Activated naive CD4-positive, alpha-beta T cell treated with Interleukin-2 at 50 U/mL for 16 hours (primary cell): ENCODE measurements at places on chromosomes 5 and 9.

DNA sequence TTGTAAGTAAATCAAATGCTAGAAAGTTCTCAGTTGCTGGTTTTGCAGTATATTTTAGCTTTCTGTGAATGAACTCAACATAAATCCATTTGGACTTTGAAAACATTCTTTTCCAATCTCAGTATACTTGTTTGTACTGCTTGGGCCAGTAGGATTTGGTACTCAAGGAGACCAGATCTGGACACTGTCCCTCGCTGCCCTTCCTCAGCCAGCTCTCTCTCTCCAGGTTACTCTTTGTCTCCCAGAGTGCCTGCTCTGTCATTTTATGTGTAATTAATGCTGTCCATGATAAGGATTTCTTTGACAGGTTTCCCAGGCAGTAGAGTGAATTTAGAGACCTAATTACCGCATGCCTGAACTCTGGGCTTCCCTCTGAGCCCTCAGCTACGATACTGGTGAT lies 344.6 kb upstream of the SGCD start:
- DNase-seq, result no peak

- DNase-seq, result no peak
Observed at GRCh38 chr5:95445995-95446394, 54.8 kb downstream of the FAM81B start.

DNA sequence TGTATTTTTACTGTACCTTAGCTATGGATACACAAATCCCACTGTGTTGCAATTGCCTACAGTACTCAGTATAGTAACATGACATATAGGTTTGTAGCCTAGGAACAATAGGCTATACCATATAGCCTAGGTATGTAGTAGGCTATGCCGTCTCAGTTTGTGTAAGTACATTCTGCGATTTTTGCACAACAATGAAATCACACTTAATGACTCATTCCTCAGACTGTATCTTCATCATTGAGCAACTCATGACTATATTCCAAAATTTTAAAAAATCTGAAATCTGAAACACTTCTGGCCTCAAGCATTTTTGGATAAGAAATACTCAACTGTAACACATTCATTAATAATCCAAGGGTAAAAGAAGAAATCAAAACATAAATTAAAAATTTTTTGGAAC lies 666.8 kb upstream of the GRAMD2B start:
- DNase-seq, result no peak

DNA sequence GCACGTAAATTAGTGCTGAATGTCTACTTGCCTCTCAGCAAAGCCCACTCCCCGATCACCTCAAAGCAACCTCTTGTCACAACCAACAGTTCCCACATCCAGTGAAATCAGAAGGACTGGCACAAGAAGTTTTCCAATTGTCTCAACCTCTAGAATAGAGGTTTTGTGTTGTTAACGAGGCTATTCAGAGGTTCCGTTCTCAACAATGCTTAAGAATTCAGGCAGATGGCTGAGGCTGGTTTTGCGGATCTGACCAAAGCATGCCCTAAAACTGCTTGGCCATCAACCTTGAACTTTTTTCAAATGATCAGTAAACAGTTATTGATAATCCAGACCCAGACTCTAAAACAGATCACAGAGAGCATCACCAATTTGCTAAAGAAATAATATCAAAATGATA lies 52.9 kb downstream of the MAPKAP1 start:
- DNase-seq, result no peak

- DNase-seq, result no peak
Observed at GRCh38 chr9:129183495-129184218, 5.6 kb upstream of the IER5L start.

- DNase-seq, result no peak
Observed at GRCh38 chr9:126001581-126002225, 254.5 kb downstream of the PBX3 start.

- no peak for DNase-seq
Observed at GRCh38 chr5:77847814-77848290, 71.7 kb upstream of the TBCA start.

DNA sequence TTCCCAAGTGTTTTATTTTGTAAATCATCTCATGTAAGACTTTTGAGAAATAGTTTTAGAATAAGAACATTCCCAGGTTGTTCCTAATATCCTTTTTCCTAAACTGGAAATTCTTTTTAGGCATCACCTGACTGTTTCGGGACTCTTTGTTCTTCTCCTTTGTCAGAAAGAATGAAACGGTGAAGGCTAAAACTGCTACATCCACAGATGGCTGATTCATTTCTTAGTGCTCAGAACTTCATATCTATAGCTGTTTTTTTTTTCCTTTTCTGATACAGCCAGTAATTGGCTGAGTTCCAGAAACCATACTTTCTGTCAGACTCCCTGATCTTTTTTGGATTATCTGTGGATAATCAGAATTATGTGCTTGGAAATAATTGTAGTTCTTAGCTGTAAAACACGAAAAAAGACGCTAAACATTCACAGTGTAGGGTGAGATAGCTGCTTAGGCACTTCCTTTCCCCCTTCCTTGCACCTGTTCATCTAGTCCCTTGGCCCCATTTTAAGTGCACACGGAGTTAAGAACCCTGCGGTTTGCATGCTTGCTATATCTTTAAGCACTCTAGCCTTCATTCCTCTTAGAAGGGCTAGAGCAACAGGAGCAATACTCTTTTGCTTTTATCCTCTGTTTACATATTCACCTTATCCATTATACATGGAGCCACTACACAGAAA lies 283.9 kb downstream of the PJA2 start:
- no peak for DNase-seq

GRCh38 chr5:126911986-126912385 lies 118.4 kb downstream of the MARCHF3 start:
- DNase-seq, result no peak

- no peak for DNase-seq
Observed at GRCh38 chr5:89755024-89755423, 654.5 kb downstream of the CETN3 start.

- DNase-seq, result no peak
Observed at GRCh38 chr5:66738136-66738535, 141.9 kb downstream of the MAST4 start.

DNA sequence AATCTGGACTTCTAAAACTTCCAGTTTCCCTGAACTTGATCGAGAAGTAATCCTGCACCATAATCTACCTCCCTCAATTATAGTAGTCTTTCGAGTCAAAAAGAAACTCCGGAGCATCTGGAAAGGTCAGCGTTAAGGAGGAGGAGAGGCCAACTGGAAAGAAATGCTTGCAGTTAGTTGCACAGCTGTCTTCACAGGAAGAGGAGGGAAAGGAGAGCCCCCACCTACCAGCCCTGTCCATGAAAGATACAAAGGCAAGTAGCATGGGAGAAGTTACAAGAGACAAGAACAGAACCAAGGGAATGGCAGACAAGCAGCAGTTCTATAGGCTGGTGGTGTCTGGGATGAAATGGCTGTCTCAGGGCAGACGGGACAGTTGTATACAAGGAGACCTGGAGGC lies 170.6 kb downstream of the RAB3C start:
- DNase-seq, result no peak

DNA sequence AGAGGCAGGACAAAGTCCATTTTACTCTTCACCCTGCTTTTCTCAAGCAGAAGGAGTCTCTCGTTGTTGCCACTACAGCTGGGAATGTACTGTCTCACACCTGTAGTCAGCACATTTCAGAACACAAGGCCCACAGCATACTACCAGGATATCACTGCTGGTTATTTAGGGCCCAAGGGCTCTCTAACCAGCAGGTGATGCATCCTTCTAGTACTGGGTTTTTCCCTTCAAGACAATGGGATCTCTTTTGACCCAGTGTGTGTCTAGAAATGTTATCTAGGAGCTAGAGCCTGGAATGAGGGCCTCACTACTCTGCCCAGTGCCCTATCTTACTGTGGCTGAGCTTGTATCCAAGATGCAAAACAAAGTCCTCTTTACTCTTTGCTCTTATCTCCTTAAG lies 235.1 kb upstream of the PRR16 start:
- no peak for DNase-seq

DNA sequence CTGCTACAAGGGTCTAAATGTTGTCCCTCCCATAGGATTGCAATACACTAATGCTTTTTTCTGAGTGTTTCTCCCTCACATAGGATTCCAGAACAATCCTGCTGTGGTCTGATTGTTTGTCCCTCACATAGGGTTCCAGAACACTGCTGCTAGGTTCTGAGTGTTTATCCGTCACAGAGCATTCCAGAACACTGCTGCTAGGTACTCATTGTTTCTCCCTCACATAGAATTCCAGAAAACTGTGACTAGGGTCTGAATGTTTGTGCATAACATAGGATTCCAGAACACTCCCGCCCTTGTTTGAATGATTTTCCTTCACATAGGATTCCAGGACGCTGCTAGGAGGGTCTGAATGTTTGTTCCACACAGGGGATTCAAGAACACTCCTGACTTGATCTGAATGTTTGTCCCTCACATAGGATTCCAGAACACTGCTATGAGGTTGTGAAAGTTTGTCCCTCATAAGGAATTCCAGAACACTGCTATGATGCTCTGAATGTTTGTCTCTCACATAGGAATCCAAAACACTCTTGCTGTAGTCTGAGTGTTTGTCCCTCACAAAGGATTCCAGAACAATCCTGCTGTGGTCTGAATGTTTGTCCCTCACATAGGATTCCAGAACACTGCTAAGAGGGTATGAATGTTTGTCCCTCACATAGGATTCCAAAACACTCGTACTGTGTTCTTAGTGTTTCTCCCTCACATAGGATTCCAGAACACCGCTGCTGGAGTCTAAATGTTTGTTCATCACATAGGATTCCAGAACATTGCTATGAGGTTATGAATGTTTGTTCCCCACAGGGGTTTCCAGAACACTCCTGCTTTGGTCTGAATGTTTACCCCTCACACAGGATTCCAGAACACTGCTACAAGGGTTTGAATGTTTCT lies 213.5 kb downstream of the FOXD4L6 start:
- no peak for DNase-seq

- no peak for DNase-seq
Observed at GRCh38 chr9:87525546-87526303, 28.1 kb downstream of the DAPK1 start.

DNA sequence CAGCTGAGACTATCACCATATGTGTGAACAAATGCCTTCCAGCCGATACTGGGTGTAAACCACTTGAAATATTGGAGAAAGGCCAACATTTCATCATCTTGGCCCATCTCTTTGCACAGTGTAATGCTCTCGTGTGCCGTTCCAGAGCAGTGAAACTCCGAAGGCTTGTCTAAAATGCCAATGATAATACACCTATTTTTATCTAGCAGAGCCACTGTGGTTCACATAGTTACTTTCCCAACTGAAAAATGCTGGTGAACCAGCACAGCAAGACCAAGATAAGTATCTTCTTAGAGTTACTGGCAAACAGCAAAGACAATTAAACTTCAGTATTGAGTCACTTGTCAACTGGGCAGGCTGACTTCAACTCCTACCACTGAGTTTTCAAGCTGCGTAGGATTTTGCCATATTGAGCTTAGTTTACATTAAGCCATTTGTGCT lies 379.9 kb upstream of the ACTBL2 start:
- no peak for DNase-seq

GRCh38 chr5:97115932-97116331 lies 26.5 kb downstream of the LIX1 start:
- DNase-seq, result no peak

DNA sequence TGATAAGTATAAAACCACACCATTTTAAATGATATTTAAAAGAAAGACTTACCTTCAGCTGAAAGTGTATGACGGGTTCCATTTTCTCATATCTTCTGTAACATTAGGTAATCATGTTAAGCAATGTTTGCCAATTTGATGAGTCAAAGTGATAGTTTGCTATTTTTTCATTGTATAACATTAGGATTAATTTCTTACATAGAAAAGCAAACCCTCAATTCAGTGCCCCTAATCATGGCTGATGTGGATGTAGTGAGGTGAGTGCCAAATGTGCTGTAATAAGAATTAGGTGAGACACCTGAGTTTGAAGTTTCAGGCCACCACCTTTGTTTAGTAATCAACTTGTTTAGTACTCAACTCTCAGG lies 68.0 kb downstream of the UNC13B start:
- no peak for DNase-seq

- no peak for DNase-seq
Observed at GRCh38 chr5:86880344-86880743, 262.6 kb downstream of the COX7C start.

GRCh38 chr5:4533457-4534105 lies 606.5 kb upstream of the ADAMTS16 start:
- DNase-seq, result no peak

DNA sequence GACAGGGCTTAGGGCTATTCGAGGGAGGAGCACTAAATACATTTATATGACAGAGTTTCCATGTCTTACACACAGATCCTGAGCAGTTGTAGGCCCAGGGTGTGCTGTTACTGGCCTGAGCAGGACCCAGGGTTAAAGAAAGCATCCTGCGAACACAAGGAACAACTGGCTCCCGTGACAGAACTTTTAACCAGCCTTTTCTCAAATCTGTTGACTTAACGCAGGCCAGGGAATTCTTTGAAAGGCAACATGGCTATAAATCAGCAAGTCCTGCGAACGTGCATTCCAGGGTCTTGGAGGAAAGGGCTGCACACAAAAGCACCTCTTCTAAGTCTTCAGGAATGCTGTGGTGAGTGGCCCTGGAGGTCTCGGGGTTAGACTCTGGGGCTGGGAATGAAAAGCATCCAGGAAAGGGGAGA lies 45.2 kb upstream of the ANKRD55 start:
- DNase-seq, result no peak

DNA sequence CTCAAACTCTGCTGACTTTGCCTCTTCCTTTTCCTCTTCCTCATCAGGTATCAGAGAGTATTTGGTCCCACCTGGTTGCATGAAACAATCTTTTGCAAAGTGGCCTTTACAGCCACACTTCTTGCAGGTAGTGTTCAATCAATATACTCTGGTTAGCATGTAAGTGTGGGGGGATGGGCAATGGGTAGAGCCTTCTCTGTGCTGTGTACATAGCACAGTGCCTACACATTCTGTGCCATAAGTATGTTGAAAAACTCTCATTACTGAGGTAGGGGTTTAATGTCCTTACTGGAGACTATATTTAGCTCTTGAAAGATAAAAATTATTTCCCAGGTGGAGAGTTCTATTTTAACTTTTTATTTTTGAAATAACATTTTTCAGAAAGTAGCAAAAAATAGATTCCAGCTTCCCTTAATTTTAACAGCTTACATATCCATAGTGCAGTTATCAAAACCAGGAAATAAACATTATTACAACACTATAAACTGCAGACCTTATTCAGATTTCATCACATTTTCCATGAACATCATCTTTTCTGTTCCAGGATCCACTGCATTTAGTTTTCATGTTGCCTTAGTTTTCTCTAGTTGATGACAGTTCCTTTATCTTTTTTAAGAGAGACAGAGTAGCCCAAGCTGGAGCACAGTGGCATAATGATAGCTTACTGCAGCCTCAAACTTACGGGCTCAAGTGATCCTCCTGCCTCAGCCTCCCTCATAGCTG lies 15.1 kb downstream of the TTC1 start:
- DNase-seq, result no peak

DNA sequence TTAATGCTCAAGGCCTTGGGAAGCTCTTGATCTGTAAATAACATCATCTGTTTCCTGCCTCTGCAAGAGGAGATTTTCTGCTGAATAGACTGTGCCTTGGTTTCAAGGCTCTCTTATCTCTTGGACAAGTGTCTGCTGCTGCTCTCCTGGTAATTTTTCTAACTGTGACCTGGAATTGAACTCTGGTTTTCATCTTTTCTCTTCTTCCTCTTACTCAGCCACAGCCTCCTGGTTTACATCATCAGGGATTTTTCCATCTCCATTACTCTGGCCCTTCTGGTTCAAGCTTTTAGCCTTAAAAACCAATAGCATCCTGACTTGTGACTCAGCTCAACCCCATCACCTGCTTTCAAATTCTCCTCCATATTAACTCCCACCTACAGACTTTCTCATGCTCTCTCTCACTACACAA lies 49.6 kb upstream of the ITGA1 start:
- no peak for DNase-seq
